ENCODE measurements at places on chromosomes 3 and 15. TPM values are rescaled to one million over a fixed set of nuclear protein-coding genes. Genes with fewer than 3 reads are reported as not detected.

The CCPG1 gene
- total RNA-seq: 43.1 TPM

The NPHP3 gene
- 23.8 TPM for total RNA-seq

The ANO10 gene
- 11.8 TPM for total RNA-seq

The PCNP gene
- 242 TPM for total RNA-seq

DNA sequence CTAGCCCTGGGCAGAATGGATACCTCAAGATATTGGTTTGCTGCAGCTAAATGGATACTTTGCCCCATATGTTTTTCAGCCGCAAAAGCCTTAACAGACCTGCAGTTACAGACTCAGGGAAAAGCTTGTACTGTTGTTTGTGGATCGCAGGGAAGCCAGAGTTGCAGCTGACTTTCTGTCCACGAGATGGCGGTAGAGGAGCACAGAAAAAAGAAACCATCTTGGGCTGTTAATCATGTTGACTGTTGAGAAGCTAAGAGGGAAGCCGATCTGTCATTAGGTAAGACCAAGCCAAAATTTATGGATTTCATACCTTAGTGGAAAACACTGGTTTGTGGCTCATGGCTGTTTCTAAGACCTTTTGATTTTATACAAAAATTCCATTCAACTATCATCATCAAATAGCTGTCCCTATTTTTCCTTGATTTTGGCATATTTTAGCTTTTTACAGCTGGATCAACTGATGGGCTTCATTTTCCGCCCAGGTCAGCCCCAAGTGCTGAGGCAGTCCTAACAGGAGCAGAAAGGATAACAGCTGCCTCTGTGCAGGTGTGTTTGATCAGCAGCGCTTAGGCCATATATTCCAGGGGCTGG is 205.7 kb upstream of the ZPLD1 start:
- H3K4me3 ChIP-seq: no peak overlapping the region
- peaks cover 31% of the 10 kb centered on the region for H3K4me1 ChIP-seq
- DNase-seq: peak; percentile 81

DNA sequence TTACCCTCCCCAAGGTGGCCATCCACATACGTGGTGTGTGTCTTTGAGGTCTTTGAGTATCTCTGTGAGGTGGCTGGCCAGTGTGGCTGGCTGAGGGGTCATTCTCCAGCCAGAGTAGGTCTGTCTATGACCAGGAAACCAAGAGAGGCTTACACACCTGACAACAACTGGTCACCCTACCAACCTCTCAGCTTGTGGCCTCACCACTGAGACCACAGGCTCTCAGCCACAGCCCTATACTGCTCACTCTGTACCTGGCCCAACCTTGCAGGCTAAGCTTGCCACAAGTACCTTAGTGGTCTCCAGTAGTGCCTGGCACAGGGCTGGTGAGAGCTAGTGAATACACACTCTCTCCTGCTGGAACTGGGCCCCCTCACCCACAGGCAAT is 5.1 kb downstream of the HEMK1 start:
- DNase-seq: peak; percentile 80
- peaks cover 16% of the 10 kb centered on the region for H3K36me3 ChIP-seq
- peaks cover 81% of the 10 kb centered on the region for H3K4me1 ChIP-seq
- H3K27me3 ChIP-seq: no peaks in the 10 kb centered on the region
- peak overlapping the region; percentile 92 for H3K27ac ChIP-seq
- peak overlapping the region; percentile 96 for H3K4me3 ChIP-seq

- H3K4me3 ChIP-seq: no peak overlapping the region
- H3K27ac ChIP-seq: no peak overlapping the region
- no peak for DNase-seq
- peaks cover 24% of the 10 kb centered on the region for H3K36me3 ChIP-seq
- peaks cover 4% of the 10 kb centered on the region for H3K4me1 ChIP-seq
Measured at GRCh38 chr3:97958796-97959195, 13.4 kb downstream of the RIOX2 start.
